ENCODE measurements at places on chromosomes 4 and X.
A peak's percentile ranks its signal among the peaks of the same experiment; 100 is the strongest.

GRCh38 chr4:123889507-123889906 lies 492.9 kb downstream of the SPRY1 start:
- DNase-seq: no peak

GRCh38 chr4:151540728-151541388 lies 131.9 kb downstream of the FHIP1A start:
- no peak for DNase-seq

GRCh38 chr4:57989430-57989829 lies 879.2 kb upstream of the IGFBP7 start:
- DNase-seq: no peak

DNA sequence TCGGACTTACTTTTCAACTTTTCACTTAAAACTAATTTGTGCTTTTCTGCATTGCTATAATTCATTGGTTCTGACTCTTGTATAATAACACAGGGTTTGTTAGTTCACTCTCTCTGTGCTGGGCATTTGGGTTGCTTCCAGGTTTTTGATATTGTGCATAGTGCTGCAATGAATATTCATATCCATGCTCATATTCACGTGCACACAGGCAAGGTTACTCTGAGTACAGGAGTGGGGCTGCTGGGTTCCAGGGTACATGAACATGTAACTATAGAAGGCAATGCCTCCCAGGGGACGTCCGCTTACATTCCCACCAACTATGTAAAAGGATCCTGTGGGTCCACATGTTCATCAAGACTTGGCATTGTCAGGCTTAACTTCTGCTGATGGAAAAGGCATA lies 117.2 kb downstream of the ADGRA3 start:
- no peak for DNase-seq

- no peak for DNase-seq
Observed at GRCh38 chr4:20381005-20381404, 129.3 kb downstream of the SLIT2 start.

- DNase-seq: peak; percentile 36
Observed at GRCh38 chrX:20267931-20268701, 1.4 kb upstream of the RPS6KA3 start.

- DNase-seq: no peak
Observed at GRCh38 chr4:178664621-178665020, 1222.4 kb upstream of the AGA start.

GRCh38 chrX:67543818-67544217 lies at the start of gene AR:
TSS of gene AR (plus strand) at chrX:67544021. CDS start at chrX:67545147, 1,126 bp downstream.
- no peak for DNase-seq

GRCh38 chrX:95974096-95974470 lies 710.6 kb upstream of the DIAPH2 start:
- no peak for DNase-seq

- DNase-seq: no peak
Observed at GRCh38 chrX:16462912-16463311, 187.0 kb upstream of the S100G start.

- no peak for DNase-seq
Observed at GRCh38 chr4:57344296-57344695, 234.1 kb upstream of the IGFBP7 start.

DNA sequence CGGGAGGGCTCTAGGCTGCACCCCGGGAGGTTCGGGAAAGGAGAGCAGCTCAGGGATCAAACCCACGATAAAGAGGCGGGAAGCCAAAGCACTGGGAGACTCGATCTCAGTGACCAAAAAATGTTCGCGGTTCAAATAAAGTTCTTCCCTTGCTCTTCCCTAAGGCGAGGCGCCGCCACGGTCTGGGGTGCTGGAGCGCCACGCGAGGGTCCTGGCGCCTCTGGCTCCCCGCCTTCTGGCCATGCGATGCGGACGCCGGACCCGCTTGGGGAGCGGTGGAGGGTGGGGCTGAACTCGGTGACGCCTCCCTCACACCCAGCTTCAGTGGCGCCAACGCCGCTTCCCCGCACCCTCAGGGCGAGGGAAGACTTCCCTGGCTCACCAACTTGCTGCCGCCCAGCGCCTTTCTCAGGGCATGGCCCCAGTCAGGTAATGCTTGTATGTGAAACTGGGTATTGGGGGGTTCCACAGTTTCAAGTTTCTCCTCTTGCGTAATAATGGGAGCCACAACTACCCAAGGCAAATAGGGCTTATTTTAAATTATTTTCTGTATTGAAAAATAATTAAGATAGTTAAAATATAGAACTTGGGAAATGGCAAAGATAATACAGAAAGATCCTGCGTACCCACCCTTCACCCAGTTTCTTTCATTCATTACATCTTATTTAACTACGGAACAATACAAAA lies at the start of gene QRFPR:
Gene QRFPR (minus strand): TSS at position 243 of the 687 bp plus-strand sequence. CDS start 371 bp downstream, outside the sequence.
- DNase-seq: no peak

- no peak for DNase-seq
Observed at GRCh38 chr4:169263791-169264392, 6.9 kb downstream of the SH3RF1 start.

GRCh38 chrX:133654811-133655210 lies 239.5 kb upstream of the GPC4 start:
- DNase-seq: no peak

DNA sequence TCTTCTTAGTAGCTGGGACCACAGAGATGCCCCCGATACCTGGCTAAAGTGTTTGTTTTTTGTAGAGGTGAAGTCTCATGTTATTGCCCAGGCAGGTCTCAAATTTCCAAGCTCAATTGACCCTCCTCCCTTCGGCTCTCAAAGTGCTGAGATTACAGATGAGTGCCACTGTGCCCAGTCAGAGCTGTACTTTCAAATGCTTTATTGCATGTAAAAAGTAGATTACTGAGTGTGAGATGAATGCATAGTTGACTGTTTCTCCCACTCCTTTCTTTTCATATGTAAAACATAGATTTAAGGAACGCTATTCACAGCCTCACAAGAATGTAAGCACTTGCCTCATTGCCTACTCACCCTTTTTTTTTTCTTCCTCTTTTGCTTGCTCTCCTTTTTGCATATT lies 984.4 kb upstream of the PABPC4L start:
- no peak for DNase-seq

GRCh38 chr4:133154725-133155124 lies 5.6 kb downstream of the PCDH10 start:
- no peak for DNase-seq

DNA sequence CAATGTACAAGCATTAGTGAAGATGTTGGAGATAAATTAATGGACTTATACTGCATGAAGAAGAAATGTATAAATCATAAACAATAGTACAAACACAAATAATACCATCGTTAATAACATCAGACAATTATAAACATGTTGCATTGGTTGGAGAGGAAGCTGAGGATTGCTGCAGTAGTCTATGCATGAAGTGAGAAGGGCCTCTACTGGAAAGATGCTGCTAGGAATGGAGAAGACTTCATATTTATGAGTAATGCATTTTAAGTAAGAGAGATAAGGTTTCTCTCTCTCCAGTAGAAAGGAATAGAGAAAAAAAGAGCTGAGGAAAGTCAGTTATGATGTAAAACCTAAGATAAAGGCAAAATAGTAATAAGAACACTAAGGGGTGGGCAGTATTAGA lies 247.8 kb downstream of the GRID2 start:
- DNase-seq: no peak

GRCh38 chr4:95317085-95317793 lies 231.5 kb downstream of the UNC5C start:
- no peak for DNase-seq

DNA sequence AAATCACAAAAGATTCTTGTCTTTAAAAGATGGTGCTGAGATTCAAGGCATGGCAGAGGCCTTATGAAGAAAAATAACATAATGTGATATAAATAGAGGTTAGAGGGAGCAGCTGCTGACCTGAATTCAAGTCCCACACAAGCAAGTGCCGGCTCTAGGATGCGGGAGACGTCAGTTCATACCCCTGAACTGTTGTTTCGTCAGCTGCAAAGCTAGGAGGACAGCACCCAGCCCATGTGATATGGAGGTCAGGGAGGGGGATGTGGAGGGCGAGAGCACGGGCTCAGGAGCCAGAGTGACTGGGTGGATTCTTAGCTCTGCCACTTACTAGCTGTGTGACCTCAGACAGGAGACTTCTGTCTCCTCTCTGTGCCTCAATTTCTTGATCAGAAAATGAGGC lies 77.9 kb downstream of the JAKMIP1 start:
- no peak for DNase-seq

DNA sequence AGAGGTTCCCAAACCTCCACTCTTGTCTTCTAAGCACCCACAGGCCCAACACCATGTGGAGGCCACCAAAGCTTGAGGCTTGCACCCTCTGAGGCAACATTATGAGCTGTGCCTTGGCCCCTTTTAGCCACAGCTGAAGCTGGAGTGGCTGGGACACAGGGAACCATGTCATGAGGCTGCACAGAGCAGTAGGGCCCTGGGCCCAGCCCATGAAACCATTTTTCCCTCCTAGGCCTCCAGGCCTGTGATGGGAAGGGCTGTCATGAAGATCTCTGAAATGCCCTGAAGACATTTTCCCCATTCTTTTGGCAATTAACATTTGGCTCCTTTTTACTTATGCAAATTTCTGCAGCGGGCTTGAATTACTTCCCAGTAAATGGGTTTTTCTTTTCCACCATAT lies 14.8 kb downstream of the RBMXL3 start:
- DNase-seq: no peak

GRCh38 chr4:40934676-40935075 lies 184.9 kb downstream of the NSUN7 start:
- DNase-seq: no peak

DNA sequence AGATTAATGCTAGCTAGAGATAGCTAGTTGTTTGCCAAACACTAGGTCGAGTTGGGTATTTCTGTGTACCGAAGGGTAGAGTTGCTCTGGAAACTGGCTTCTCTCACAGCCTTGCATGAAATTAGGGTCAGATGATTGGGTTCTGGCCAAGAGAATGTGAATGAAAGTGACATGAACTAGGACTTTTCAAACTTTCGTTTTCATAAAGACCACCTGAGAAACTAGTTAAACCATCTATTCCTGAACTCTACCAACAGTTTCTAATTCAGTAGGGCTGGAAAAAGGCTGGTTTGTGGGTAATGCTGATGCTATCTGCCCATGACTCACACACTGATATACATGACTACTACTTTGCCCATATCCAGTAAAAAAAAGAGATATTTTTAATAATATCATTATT lies 157.6 kb downstream of the GASK1B start:
- DNase-seq: no peak

- no peak for DNase-seq
Observed at GRCh38 chrX:45954026-45954425, 591.2 kb downstream of the ZNF674 start.

DNA sequence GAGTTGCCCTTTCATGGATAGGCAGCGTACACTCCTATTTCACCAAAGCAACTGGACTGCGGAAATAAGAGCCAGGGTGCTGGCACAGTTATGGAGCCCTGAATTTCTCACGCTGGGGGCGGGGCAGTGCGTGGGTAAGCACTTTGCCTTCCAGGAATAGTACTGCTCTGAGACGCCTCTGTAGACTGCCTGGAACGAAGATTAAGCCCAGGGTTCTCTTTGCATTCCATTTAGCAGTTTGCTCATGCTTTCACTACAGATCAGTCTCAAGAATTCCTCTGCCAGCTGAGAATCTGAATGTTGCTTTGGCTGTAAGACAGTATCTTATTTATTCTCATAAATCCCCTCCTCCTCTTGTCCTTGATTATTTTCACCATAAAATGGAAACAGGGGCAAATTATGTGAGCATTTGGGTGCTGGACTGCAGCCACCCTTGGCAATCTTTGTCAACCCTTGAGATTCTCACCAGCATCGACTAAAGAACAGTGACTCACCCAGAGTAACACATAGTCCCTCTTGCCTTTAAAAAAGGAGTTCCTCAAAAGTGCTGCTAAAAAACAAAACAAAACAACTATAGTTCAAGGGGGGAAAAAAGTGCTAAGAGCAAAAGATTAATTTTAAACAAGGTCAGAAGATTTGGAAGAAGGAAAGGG lies 88.9 kb upstream of the CITED1 start:
- DNase-seq: no peak

DNA sequence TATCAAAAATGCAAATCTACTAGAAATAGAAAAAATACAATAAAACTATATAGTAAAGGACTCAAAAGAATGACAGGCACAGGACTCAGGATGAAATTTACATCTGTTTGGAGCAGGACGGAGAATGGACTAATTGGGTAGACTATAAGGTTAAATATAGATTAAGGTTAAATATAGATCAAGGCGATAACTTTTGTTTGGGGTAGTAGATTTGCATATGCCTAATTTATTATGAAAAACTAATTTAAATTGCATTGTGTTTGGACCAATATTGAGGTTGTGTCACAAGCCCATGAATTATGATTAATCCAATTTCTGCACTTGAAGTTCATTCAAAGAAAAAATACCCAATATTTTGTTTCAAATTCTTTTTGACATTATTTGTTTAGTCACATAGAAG lies 31.0 kb downstream of the MTHFD2L start:
- DNase-seq: no peak

GRCh38 chrX:12997906-12998687 lies 23.2 kb downstream of the TMSB4X start:
- no peak for DNase-seq

DNA sequence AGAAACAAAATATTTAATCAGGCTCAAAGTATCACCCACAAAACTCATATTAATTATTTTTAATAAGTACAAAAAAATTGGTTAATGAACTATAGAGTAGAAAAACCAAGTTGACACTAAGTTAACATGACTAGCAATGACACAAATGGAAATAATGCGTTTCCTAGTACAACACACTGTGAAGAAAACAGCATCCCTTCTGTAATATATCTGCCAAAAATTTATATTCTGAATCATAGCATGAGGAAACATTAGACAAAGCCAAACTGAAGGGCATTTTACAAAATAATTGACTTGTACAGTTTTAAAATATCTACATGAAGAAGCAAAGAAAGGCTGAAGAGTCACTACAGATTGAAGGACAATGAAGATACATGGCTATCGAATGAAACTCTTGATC lies 477.6 kb upstream of the INTU start:
- no peak for DNase-seq

DNA sequence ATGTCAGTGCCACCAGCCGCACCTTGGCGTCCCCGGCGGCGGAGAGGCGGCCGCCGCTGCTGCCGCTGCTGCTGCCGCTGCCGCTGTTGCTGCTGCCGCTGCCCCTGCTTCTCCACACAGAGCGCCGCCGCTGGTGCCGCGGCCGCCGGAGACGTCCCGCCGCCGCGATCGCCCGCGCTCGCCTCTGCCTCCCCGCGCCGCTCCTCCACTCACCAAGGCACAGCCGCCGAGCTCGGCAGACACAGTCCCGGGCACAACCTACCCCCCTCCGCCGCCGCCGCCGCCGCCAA lies at the start of gene PPP3CA:
Gene PPP3CA (minus strand): TSS at position 260 of the 290 bp plus-strand sequence.
- DNase-seq: no peak

DNA sequence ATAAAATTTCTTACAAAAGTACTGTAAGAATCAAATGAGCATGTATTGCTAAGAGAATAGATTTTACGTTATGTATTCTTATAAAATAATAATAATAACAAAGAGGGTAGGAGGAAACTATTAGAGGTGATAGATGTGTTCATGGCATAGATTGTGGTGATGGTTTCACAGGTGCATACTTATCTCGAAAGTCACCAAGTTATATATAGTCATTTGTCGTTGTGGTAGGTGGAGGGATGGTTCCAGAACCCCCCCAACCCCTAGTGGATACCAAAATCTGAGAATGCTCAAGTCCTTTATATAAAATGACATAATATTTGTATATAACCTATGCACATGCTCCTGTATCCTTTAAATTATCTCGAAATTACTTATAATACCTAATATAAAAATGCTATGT lies 36.7 kb upstream of the H2AZ1 start:
- no peak for DNase-seq

All from activated T-cell treated with anti-CD3 and anti-CD28 coated beads, Interleukin-2, amount 50 U/mL, for 1 hour (primary cell).